Skin of body (tissue), 3 donors: ENCODE measurements at places on chromosomes 11 and 22. TPM values are rescaled to one million over a fixed set of nuclear protein-coding genes. Genes with fewer than 3 reads are reported as not detected.

The NRXN2 gene
- 8.5 TPM for total RNA-seq

GRCh38 chr11:64265176-64266160 is 14.1 kb downstream of the PLCB3 start:
- no peak for DNase-seq

DNA sequence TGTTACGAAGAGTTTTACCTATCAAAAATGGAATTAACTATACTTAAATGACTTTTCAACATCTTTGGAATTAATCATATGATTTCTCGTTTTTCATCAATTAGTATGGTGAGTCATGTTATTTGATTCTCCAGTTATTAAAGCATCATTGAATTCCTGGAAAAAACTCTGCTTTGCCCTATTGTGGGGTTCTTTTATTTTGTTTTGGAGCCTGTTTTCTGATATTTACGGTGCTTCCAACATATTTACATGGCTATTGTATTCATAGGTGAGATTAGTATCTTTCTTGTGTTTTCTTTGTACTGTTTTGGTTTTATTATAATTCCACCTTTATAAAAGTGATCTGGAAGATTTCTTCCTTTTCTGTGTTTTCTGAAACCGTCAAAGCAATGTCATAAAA is 902.7 kb downstream of the TBC1D22A start:
- no peak for DNase-seq

DNA sequence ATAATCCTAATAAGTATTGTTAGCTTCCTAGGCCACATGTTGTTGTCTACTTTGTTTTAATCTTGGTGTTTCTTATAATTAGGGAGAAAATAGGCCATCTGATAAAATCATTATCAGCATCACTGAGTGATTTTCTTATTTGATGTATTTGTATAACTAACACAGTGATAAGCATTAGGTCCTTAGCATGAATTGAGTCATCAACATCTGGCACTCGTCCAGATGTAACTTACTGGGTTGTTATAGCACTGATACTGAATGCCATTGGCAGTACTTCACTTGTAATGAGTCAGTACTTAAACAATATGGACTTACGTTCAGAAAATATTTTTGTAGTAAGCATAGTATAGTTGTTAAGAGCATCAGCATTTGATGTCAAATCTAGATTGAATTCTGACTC is 16.2 kb downstream of the API5 start:
- DNase-seq = no peak

DNA sequence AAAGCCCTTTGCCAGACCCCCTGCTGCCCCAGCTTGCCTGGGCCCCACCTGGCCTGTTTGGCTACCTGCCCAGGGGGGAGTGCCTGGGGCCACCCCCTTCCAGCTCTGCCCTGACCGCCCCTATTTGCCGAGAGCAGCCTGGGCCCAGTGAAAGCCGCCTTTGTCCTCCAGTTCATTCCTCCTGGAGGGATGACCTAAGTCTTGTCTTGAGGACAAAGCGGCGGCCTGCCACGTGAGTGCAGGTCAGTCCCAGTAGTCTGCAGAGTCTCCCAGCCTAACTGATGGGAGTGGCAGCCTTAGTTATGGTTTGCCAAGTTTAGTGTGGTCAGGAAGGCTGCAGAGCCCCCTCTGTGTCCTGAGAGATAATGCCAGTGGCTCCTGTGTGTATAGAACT is 115.9 kb upstream of the CRYBB3 start:
- no peak for DNase-seq

DNA sequence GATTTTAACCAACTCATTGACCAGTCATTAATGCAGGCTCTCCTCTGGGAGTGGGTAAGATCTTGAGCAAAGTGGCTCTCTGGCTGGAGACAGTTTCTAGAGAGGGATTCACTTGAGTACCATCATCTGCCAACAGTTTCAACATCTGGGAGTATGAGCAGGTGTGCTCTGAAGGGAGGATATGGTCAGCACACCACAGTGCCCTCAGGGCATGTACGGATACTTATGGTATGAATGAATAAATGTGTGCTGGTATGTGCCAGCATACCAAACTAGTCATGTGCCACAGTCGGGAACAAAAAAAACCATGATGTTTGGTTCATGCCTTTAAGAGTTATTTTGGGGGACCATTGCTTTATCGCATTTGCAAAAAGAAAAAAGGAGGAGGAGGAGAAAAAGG is 1197.5 kb upstream of the TENM4 start:
- DNase-seq = no peak

The SMC1B gene
- 0.10 TPM for total RNA-seq

GRCh38 chr11:15815246-15816195 is 540.8 kb downstream of the SOX6 start:
- no peak for DNase-seq

DNA sequence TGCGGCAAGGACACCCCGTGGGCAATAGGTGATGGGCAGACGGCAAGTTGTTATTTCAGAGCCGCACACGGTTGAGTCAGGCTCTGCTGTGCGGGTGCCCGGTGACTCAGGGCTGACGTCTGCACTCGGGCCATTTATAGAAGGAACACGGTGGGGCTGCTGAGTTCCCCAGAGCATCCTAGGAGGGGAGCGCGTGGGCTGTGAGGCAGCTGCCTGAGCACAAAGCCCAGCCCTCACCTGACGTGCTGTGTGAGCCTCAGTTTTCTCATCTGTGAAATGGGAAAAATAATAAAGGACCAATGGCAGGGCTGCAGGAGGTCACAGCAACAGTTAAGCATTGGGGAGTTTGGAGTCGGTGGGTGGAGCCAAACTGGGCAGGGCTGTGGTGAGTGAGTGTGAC is 11.3 kb upstream of the RHOD start:
- no peak for DNase-seq

DNA sequence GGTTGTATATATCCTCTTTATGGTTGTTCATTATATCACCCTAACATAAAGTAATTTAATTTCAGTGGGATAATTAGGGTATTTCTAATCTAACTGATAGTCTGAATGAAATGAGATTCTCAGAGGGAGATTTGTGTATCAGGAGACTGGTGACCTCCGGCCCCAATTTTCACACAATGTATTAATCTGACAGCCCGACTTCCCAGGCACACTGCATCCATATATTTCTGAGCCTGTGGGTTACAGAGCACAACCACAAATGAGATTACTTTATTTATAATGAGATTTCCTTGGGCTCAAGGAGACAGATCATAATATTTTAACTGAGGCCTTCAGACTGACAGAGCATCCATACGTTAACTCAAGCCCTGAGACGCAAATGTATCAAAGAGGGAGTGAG is 125.9 kb downstream of the RCN1 start:
- no peak for DNase-seq

DNA sequence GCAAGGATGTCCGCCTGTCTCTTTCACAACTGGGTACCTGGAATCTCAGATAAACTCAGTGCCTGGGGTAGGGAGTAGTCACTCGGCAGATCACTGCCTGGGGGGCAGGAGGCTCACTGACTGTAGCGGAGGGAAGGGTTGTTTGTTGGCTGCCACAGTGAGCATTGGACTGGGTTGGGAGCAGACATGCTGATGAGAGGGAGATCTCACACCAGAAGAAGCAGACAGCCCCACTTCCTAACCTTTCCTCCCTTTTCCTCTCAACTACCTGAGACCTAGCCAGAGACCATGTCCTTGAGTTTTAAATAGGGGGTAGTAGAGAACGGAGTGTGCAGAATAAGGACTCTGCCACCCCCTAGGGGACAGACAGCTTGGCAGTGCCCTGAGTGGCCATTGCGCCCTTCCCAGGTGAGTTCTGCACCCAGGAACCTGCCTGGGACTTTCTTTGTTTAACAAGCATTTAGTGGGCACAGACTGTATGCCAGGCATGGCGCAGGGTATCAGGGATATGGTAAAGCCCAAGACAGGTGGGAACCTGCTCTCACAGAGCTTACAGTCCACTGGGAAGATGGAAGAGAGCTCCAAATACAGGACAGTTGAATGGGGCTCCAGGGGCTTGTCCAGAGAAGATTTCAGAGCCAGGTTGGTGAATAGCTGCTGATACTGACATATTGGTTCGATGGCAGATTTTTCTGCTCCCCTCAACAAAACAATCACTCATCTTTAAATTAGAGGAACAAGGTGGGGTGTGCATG is 115.7 kb upstream of the NNMT start:
- DNase-seq = no peak

DNA sequence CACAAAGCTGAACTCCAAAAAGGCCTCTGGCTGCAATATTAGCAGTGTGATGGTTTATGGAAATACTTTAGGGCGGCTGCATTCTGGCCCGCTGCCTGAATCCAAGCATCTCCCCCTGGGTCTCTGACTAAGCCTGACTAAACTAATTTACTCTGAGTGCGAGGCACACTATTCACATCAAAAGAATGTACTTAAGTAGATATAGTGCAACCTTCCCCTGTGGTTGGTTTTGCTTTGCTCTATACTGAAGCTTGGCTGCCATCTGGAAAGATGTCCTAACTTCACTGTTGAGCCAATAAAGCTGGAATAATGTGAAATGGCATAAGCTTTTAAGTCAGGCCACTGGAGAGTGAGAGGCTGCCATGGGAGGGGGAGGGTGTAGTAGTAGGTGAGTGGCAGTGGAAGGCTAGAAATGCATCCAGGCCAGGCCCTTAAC is 321.6 kb downstream of the AASDHPPT start:
- DNase-seq = peak; percentile 79

DNA sequence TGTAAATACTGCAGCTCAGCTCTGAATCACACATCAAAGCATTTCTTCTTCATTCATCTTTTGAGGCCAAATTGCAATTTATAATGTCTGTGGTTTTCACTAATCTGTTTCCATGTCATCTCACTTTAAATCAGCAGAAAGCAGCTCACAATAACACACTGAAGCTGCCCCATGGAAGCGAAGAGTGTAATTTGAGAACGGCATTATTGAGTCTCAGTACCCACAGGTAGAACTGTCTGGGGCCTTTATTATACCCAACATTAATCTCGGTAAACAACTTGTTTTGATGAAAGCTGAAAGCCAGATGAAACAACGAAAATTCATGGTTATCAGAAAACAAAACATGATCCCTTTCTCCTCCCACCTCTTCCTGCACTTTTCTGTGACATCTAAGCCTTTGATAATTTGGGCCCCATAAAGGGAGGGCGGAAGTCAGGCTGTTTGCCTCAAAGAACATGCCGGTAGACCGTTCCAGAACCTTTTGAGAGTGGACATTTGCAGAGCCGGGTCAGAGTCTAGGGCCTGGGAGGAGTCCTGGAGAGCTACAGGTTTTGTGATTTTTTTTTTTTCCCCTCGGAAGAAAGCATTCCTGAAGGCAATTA is 68.2 kb upstream of the SESN3 start:
- DNase-seq = no peak

- no peak for DNase-seq
Observed at GRCh38 chr11:77211594-77212251, 83.7 kb downstream of the MYO7A start.
